Occipital lobe (tissue), 3 donors: ENCODE measurements at places on chromosomes 7 and 10. TPM values are rescaled to one million over a fixed set of nuclear protein-coding genes. Genes with fewer than 3 reads are reported as not detected.

DNA sequence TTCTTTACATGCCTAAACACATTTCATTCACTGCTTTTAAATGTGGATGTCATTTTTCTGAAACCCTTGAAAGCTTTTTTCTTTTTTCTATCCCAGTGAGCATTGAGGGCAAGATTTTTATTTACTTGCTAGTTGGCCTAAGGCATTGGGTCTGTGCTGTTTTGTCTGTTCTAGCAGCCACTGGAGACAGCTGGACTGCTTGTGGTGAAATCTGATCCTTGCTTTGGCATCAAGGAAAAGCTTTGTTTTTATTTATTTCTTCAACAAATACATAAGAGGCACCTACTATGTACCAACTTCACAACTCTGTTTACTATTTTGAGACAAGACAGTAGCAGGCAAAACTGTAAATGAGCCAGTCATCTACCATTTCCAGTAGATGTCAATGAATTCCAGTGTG, 28.4 kb upstream of the PDLIM1 start:
- no peak for DNase-seq

DNA sequence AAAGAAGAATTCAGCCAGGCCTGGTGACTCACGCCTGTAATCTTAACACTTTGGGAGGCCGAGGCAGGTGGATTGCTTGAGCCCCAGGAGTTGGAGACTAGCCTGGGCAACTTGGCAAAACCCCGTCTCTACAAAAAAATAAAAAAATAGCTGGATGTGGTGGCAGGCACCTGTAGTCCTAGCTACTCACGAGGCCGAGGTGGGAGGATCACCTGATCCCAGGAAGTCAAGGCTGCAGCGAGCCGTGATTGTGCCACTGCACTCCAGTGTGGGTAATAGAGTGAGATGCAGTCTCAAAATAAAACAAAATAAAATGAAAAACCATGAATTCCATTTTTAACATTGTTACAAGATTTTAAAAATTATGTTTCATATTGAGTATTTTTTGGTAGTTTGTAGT, 988.9 kb upstream of the ZNF722 start:
- no peak for DNase-seq

DNA sequence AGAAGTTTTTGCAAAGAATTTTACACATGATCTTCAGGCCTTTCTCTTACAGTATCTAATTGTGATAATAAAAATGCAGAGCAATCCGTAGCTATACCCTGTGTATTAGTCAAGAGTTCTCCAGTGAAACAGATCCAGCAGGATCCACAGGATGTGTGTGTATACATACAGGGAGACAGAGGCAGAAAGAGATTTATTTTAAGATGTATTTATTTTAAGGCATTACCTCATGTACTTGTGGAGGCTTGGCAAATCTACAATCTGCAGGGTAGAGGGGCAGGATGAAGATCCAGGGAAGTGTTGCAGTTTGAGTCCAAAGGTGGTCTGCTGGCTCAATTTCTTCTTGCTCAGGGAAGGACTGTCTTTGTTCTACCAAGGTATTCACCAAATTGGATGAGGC, 41.7 kb downstream of the ARHGAP12 start:
- no peak for DNase-seq

DNA sequence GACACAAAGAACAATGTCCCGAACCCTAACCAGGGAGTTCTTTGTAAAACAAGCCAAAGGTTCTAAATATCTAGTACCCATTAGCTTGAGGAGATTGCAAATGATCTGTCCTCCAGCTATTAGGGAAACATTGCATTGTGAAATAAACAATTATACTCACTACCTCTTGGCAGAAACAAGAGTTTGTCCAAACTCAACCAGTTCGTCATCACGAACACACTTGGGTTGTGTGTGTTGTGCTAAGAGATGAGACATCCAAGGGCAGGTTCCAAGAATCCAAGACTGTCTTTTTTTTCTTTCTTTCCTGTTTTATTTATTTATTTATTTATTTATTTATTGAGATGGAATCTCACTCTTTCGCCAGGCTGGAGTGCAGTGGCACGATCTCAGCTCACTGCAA, 793.1 kb upstream of the AUTS2 start:
- no peak for DNase-seq

GRCh38 chr10:112275512-112276245, 7.5 kb upstream of the TECTB start:
- DNase-seq, result no peak

DNA sequence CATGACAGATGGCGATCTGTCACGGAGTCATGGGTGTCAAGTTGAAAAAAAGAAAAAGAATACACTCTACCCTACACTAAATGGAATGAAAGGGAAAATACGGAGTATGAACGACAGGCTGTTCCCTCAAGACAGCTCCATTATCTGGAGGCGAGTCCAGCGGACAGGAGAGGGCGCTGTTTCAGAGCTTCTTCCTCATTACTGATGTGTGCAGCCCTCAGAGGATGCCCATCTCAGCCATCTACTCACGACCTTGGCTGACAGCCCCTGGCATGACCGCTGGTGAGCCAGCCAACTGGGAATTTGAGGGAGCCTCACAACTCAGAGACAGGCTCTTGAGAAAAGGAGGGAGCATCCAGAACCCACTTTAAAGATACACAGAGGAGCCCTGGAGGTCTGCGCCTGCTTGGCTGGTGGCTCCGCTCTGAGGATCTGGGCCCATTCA, 49.6 kb upstream of the SMNDC1 start:
- DNase-seq, result peak; percentile 42

DNA sequence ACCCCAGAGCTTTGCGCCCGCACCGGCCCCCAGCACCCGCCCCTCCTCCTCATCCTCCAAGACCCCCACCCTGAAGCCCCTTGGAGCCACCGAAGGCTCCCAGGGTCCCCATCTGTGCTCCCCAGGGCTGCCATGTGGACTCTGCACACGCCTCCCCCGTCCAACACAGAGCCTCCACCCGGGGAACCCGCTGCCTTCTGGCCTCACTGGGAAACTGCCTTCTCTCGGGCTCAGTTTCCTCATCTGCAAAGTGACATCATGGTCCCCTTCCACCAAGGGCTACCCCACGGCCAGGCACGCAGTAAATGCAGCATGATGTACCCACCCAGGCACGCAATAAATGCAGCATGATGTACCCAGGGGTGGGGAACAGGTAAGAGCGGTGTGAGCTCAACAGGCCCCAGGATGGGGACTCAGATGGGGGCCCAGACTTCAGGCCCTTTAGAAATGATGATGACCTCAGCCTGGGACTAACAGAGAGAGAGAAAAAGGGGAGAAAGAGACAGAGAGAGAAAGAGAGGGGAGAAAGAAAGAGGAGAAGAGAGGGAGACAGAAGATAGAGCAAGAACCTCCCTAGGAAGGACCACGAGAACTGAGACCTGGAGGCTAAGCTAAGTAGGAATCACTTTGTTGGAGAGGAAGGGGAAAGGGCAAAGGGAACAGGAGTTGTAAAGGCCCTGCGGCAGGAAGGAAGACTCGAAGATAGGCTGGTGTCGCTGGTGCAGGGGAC, 2.5 kb upstream of the MICALL2 start:
- DNase-seq, result no peak

DNA sequence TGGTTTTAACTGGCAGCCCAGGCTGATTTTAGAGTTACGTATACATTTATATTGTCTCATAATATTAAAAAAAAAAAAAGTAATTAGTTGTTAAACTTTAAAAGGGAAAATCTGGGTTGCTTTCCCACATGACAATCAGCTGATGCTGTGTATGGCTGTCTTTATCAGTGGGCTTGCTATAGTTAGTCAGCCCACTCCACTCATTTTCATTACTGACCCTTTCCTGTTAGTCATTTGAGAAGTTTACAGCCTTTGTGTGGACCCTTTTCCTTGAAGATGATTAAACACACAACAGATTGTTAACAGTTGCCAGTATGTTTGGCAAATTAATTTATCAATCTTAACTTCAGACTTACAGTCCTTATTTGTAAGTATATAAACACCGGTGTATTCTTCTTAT, 164.5 kb upstream of the AGR3 start:
- no peak for DNase-seq

GRCh38 chr10:3701491-3701890, 83.5 kb downstream of the KLF6 start:
- DNase-seq, result no peak

DNA sequence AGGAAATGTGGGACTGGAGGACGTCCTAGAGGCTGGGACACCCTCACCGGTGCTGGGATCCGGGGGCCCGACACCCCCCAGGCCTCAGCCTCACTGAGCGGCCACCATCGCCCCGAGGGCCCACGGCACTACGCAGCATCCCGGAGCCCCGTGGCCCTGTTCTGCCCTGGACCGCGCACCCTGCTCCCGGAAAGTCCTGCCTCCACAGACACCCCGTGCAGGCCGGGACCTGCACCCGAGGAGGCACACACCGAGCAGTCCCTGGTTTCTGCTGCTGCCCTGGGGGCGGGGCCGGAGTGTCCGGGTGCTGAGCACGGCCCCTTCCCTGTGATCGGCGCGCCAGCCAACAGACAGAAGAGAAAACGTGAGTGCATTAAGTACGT, 18.1 kb upstream of the KNDC1 start:
- DNase-seq, result no peak

- DNase-seq, result no peak
These were observed 63.3 kb upstream of the ELMO1 start for GRCh38 chr7:37511915-37512314.

- DNase-seq, result no peak
These were observed 38.0 kb downstream of the UBE3C start for GRCh38 chr7:157176771-157177170.

DNA sequence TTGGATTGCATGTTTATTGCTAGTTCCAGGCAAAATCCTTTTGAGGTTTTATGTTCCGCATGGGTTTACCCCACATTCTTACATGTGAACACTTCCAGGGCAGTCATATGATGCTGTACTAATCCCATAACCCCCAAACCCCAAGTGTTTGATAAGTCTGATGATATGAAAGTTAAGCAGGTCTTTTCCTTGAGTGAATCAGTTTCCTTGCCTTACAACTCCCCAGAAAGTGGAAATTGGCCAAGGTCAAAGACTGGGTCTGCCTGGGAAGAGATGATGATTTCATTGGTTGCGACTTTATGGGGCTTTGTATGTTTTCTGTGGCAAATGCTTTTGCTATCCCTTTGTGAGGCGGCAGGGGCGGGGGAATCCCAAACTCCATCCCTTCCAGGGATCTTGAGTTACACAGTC, 24.7 kb downstream of the AFAP1L2 start:
- DNase-seq, result no peak

DNA sequence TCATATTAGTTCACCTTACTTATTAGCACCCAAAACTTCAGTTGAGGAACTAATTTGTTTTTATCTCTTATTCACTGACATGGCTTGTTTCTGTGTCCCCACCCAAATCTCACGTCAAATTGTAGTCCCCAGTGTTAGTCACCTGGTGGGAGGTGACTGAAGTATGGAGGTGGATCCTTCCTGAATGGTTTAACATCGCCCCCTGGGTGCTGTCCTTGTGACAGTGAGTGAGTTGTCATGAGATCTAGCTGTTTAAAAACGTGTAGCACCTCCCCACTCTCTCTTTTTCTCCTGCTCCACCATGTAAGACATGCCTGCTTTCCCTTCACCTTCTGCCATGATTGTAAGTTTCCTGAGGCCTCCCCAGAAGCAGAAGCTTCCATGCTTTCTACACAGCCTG, 75.0 kb upstream of the HECTD2 start:
- no peak for DNase-seq

PLAC9 gene
- total RNA-seq, result 1.6 TPM

RARRES2 gene
- 6.2 TPM for total RNA-seq

PRR15 gene
- total RNA-seq, result not detected

ANKRD7 gene
- total RNA-seq, result 5.9 TPM

DGKB gene
- 6.6 TPM for total RNA-seq

AVL9 gene
- total RNA-seq, result 87.3 TPM

WNT16 gene
- 1.2 TPM for total RNA-seq
